ENCODE measurements at places on chromosomes 13 and 19.

DNA sequence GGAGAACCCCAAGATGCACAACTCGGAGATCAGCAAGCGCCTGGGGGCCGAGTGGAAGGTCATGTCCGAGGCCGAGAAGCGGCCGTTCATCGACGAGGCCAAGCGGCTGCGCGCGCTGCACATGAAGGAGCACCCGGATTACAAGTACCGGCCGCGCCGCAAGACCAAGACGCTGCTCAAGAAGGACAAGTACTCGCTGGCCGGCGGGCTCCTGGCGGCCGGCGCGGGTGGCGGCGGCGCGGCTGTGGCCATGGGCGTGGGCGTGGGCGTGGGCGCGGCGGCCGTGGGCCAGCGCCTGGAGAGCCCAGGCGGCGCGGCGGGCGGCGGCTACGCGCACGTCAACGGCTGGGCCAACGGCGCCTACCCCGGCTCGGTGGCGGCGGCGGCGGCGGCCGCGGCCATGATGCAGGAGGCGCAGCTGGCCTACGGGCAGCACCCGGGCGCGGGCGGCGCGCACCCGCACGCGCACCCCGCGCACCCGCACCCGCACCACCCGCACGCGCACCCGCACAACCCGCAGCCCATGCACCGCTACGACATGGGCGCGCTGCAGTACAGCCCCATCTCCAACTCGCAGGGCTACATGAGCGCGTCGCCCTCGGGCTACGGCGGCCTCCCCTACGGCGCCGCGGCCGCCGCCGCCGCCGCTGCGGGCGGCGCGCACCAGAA lies 1.1 kb downstream of the SOX1 start:
- DNase-seq = peak; percentile 20

GRCh38 chr13:98657506-98658085 lies 80.7 kb upstream of the STK24 start:
- DNase-seq = no peak

DNA sequence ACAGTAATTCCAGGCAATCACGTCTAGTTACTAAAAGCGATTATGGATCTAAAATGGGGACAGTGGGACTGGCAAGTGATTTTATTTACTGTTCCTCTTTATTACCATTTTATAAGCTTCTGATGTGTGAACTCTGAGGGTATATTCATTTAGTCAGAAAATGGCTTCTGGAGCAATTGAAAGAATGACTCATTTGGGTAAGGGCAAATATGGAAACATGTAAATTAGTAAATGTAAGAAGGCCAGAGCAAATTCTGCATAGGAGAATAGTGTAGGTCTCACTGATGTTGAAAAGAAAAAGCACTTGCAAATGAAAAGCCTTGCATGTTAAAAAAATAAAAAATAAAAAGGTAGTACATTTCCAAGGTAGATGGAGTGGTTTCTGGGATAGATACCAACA lies 262.2 kb downstream of the KLF5 start:
- no peak for DNase-seq

- DNase-seq = no peak
Measured at GRCh38 chr19:12985049-12985776, 10.1 kb upstream of the NFIX start.

GRCh38 chr13:39557285-39557955 lies 45.6 kb downstream of the LHFPL6 start:
- DNase-seq = no peak

DNA sequence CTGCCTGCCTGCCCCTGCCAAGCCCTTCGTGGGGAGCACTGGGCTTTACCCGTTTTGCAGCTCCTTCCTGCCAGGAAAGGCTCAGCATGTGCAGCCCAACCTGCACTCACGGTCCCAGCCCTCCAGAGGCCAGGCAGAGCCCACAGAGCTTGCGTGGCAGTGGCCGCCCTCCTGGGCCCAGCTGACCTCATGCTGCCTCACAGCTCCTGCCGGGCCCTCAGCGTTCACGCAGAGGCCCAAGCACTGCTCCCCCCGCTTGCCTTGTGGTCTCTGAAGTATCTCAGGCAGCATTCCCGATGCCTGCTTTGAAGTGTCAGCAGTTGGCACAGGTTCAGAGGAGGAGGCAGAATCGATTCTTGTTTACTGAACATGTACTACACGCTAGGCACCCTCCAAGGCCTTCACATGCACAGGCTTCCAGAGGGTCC lies 32.5 kb downstream of the CAPN12 start:
- no peak for DNase-seq

- no peak for DNase-seq
Measured at GRCh38 chr19:1356508-1356865, 27.2 kb upstream of the NDUFS7 start.

- peak; percentile 51 for DNase-seq
Measured at GRCh38 chr19:45528744-45529419, 21.6 kb downstream of the VASP start.

DNA sequence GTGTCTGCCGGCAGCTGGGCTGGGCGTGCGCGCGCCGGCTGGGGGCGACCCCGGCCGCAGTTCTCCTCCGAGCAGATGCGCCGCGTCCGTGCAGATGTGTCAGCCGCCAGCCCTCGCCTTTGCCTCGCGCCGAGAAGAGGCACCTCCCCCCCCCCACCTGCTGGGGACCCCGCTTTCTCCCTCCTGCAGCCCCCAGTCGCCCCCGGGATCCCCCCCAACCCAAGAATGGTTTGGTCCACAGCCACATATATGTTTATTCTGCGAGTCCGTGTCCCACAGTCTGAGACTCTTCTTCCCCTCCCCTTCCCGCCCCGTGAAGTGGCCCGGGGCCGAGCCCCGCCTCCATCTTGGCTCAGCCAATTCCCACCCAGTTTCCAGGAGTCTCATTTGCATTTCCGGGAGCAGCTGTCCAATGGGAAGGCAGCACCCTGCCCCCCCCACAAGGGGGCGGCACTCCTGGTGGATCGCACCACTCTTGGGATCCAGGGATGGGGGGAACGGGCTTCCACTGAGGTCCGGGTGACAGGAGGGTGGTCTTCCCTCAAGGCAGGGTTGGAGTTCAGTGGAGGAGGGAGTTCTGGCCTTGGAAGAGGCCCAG lies 8.6 kb downstream of the ISOC2 start:
- DNase-seq = peak; percentile 76

DNA sequence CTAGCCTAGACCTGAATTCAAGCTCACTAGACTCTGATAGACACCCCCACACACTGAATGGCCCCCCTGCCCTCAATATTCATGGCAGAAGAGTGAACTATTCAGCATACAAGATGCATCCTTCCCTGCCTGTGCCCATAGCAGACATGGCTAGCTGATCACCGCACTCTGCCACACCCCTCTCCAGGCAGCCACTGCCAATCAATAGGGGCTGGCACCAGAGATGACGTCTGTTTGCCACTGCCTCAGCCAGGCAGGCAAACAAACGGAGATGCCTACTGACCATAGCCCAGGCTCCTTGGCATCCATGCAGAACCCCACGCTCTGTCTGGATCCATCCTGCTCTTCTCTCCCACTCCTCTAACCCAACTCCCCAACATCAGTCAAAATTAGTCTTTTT lies 13.8 kb upstream of the NPAS1 start:
- DNase-seq = peak; percentile 49

Data from common myeloid progenitor, CD34-positive (primary cell).